Hepatocyte (in vitro differentiated cells): ENCODE measurements at places on chromosomes 2 and 18.

- H3K4me1 ChIP-seq, result no peaks in the 10 kb centered on the region
- H3K4me3 ChIP-seq, result no peak overlapping the region
- no peak for DNase-seq
Measured at GRCh38 chr2:224563537-224563936, 21.6 kb downstream of the CUL3 start.

DNA sequence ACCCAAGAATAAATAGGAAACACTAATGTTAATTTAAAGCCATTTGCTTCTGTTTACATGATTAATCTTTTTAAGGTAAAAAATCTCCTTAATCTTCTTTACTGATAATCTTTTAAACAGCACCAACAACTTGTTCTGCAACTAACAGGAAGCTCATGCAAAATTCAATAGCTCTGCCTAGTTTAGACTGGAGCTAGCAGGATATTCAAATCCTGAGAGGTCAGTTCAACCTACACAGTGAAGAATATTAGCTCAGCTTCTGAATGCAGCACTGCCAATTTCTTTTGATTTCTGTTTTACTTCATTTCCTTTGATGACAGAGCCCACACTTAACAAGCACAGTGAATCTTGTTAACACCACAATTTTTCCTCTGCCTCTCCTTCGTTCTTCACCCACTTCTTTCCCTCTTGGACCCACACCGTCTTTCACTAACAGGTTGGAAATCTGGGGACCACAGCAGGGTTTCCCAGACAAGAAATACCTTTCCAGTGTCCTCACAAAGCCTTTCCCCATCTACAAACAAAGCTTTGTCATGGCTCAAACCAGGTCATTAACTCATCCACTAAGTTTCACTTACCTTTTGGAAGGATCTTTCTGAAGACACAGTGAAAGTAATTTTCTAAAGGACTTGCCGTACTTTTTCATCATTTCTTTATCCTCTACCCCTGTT lies 109.8 kb downstream of the STK39 start:
- H3K4me1 ChIP-seq, result peaks cover 6% of the 10 kb centered on the region
- no peaks in the 10 kb centered on the region for H3K27me3 ChIP-seq
- H3K4me3 ChIP-seq, result no peak overlapping the region
- DNase-seq, result no peak
- no peaks in the 10 kb centered on the region for H3K36me3 ChIP-seq

- H3K4me3 ChIP-seq, result no peak overlapping the region
- no peak overlapping the region for H3K27ac ChIP-seq
- no peak for DNase-seq
- H3K36me3 ChIP-seq, result no peaks in the 10 kb centered on the region
- H3K4me1 ChIP-seq, result peaks cover 6% of the 10 kb centered on the region
Measured at GRCh38 chr18:55338978-55339650, 248.9 kb downstream of the TCF4 start.

- peaks cover 89% of the 10 kb centered on the region for H3K27me3 ChIP-seq
- peak overlapping the region; percentile 26 for H3K4me3 ChIP-seq
- no peak overlapping the region for H3K27ac ChIP-seq
- no peak for DNase-seq
Measured at GRCh38 chr2:20666005-20666303, 990 bp upstream of the GDF7 start.

- no peaks in the 10 kb centered on the region for H3K36me3 ChIP-seq
- no peak overlapping the region for H3K4me3 ChIP-seq
Measured at GRCh38 chr2:67790622-67791021, 272.2 kb downstream of the C1D start.

DNA sequence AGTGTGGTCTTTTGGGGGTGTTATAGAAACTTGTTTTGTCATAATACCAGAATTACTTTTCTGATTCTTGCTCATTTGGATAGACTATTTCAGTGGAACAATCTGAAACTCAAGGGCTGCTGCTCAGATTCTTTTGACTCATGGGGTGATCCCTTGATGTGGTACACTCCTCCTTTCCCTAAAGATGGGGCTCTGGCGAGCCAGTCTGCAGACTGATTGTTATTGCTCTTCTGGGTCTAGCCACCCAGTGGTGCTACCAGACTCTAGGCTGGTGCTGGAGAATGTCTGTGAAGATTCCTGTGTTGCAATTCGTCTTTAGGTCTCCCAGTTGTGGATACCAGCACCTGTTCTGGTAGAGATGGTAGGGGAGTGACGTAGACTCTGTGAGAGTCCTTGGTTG lies 4.2 kb upstream of the MARS2 start:
- no peak for DNase-seq
- H3K4me1 ChIP-seq, result peaks cover 6% of the 10 kb centered on the region
- no peaks in the 10 kb centered on the region for H3K27me3 ChIP-seq

- peaks cover 22% of the 10 kb centered on the region for H3K4me1 ChIP-seq
- H3K27me3 ChIP-seq, result no peaks in the 10 kb centered on the region
- H3K36me3 ChIP-seq, result no peaks in the 10 kb centered on the region
- H3K27ac ChIP-seq, result peak overlapping the region; percentile 97
- H3K4me3 ChIP-seq, result peak overlapping the region; percentile 28
- DNase-seq, result no peak
Measured at GRCh38 chr2:152176113-152176714, 651 bp upstream of the STAM2 start.

- peaks cover 29% of the 10 kb centered on the region for H3K4me1 ChIP-seq
- no peaks in the 10 kb centered on the region for H3K36me3 ChIP-seq
- H3K27ac ChIP-seq, result peak overlapping the region; percentile 97
- peak overlapping the region; percentile 47 for H3K4me3 ChIP-seq
- H3K27me3 ChIP-seq, result peaks cover 34% of the 10 kb centered on the region
Measured at GRCh38 chr2:74507926-74508520, 528 bp upstream of the PCGF1 start.

DNA sequence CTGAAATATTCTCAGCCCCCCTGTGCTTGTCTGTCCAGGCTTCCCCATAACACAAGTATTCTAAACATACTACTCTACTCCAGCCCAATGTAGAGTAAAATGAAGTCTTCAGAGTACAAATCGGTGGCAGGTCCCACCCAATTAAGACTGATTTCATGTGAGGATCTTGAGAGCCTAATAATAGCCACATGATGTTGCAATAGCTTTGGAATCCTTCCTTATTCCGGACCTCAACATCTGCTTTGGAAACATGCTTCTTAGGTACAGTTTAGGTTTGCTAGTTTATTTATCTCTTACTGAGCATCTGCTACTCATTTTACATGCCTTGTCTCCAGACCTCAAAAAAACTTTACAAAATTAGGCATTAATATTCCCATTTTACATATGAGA lies 207.3 kb upstream of the RAB6C start:
- no peak overlapping the region for H3K27ac ChIP-seq
- H3K4me3 ChIP-seq, result no peak overlapping the region
- peaks cover 2% of the 10 kb centered on the region for H3K27me3 ChIP-seq
- H3K4me1 ChIP-seq, result no peaks in the 10 kb centered on the region

GRCh38 chr2:190607657-190608357 lies 41.1 kb upstream of the NAB1 start:
- no peaks in the 10 kb centered on the region for H3K27me3 ChIP-seq
- H3K36me3 ChIP-seq, result no peaks in the 10 kb centered on the region
- H3K27ac ChIP-seq, result no peak overlapping the region
- no peak overlapping the region for H3K4me3 ChIP-seq
- H3K4me1 ChIP-seq, result peaks cover 20% of the 10 kb centered on the region
- DNase-seq, result no peak

- H3K4me1 ChIP-seq, result no peaks in the 10 kb centered on the region
- no peak overlapping the region for H3K4me3 ChIP-seq
- H3K27ac ChIP-seq, result no peak overlapping the region
- no peaks in the 10 kb centered on the region for H3K36me3 ChIP-seq
- no peak for DNase-seq
Measured at GRCh38 chr2:69952336-69953115, 8.9 kb downstream of the ASPRV1 start.

DNA sequence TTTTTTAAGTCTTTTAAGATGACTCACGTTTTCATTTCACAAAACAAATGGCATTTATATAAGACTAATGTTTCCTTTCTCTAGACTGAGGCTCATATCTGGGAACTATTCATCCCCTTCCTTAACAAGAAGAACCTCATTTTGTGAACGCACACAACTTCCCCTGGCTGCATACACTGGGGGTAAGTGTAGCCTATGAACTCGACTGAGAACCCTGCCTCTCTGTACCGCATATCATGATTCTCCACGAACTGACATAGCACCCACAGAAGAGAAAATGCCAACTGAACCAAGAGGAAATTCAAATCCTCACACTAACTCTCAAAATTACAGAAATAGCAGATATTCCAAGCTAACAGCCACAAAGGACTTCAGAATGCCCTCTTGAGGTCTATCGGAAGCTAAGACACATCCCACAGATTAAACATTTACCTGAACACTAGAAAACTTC lies 236.7 kb downstream of the TCF4 start:
- no peak overlapping the region for H3K4me3 ChIP-seq
- H3K36me3 ChIP-seq, result no peaks in the 10 kb centered on the region
- no peak overlapping the region for H3K27ac ChIP-seq
- no peak for DNase-seq

- no peaks in the 10 kb centered on the region for H3K4me1 ChIP-seq
- no peaks in the 10 kb centered on the region for H3K36me3 ChIP-seq
- no peak overlapping the region for H3K27ac ChIP-seq
- H3K27me3 ChIP-seq, result no peaks in the 10 kb centered on the region
Measured at GRCh38 chr2:126645211-126645618, 10.7 kb upstream of the GYPC start.

DNA sequence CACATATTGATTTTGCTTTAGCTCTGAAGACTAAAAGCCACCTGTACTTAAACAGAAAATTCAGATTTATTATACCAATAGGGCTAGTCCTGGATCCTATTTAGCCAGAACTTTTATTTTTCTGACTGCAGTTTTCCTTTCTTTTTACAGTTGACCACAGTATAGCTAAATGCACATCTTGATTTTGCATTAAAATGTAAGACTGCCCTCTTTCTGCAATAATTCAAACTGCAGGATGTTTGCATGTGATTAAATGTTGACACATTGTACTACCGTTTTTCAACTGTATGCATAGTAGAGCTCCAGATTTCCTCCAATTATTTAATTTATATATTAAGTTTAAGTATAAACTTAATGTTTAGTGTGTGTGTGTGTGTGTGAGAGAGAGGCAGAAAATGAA lies 1262.9 kb downstream of the SUCLG1 start:
- H3K36me3 ChIP-seq, result no peaks in the 10 kb centered on the region
- no peak overlapping the region for H3K4me3 ChIP-seq
- no peaks in the 10 kb centered on the region for H3K4me1 ChIP-seq
- H3K27ac ChIP-seq, result no peak overlapping the region
- DNase-seq, result peak; percentile 37

DNA sequence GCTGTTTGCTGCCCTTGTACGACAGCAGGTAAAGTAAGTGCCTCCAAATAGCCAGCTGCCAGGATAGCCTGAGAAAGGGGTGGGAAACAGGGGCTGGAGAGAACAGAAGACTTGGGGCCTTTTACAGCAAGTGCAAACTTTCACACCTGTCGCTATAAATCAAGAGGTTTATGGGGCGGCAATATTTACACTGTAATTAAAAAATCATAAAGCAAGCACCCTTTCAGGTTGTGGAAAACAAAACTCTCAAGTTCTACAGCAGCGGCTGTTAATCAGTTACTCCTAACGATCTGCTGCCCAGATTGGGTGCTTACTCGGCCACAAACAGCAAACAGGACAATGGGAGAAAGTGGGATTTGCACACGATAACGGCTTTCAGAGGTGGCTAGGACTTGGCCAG lies 359.5 kb upstream of the ETAA1 start:
- no peak overlapping the region for H3K4me3 ChIP-seq
- DNase-seq, result peak; percentile 53
- no peaks in the 10 kb centered on the region for H3K36me3 ChIP-seq
- peak overlapping the region; percentile 14 for H3K27ac ChIP-seq
- H3K4me1 ChIP-seq, result peaks cover 9% of the 10 kb centered on the region
- no peaks in the 10 kb centered on the region for H3K27me3 ChIP-seq

GRCh38 chr2:27211241-27211942 lies 449 bp upstream of the ATRAID start:
- H3K36me3 ChIP-seq, result no peaks in the 10 kb centered on the region
- peaks cover 31% of the 10 kb centered on the region for H3K4me1 ChIP-seq
- no peaks in the 10 kb centered on the region for H3K27me3 ChIP-seq

- no peak overlapping the region for H3K27ac ChIP-seq
- no peak for DNase-seq
- H3K36me3 ChIP-seq, result no peaks in the 10 kb centered on the region
- no peak overlapping the region for H3K4me3 ChIP-seq
- H3K4me1 ChIP-seq, result no peaks in the 10 kb centered on the region
Measured at GRCh38 chr18:62368100-62368499, 43.0 kb downstream of the TNFRSF11A start.

GRCh38 chr2:188751816-188752215 lies 222.4 kb upstream of the COL3A1 start:
- H3K27ac ChIP-seq, result no peak overlapping the region
- no peaks in the 10 kb centered on the region for H3K27me3 ChIP-seq
- no peak for DNase-seq

DNA sequence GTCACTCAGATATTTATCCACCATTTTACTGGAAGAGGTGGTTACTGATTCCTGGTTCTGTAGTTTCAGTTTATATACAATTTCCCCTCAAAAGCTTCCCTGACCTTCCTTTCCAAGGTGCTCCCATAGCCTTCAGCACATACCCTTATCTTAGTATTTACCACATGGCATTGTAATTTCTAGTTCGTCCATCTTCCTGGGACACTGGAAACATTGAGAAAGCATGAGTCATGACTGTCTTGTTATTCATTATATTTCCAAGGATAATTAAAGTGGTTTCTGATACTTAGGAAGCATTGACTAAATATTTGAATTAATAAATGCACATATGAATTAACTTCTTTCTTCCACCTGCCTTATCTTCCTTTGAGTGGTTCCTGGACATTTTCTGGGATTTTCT lies 203.8 kb downstream of the ETAA1 start:
- H3K4me3 ChIP-seq, result no peak overlapping the region
- H3K27me3 ChIP-seq, result no peaks in the 10 kb centered on the region
- H3K27ac ChIP-seq, result no peak overlapping the region
- no peaks in the 10 kb centered on the region for H3K36me3 ChIP-seq
- DNase-seq, result no peak

- peak; percentile 16 for DNase-seq
- no peak overlapping the region for H3K4me3 ChIP-seq
- no peaks in the 10 kb centered on the region for H3K36me3 ChIP-seq
- H3K4me1 ChIP-seq, result no peaks in the 10 kb centered on the region
- H3K27me3 ChIP-seq, result no peaks in the 10 kb centered on the region
Measured at GRCh38 chr2:203490391-203490790, 44.7 kb downstream of the RAPH1 start.

GRCh38 chr2:42568401-42569115 lies at the start of gene MTA3:
Gene MTA3 (plus strand): TSS chr2:42568632. CDS start chr2:42568746, 114 bp downstream.
- H3K36me3 ChIP-seq, result no peaks in the 10 kb centered on the region
- no peaks in the 10 kb centered on the region for H3K27me3 ChIP-seq
- peak within 1 kb of the TSS; percentile 93 for H3K4me3 ChIP-seq
- peak within 1 kb of the TSS; percentile 96 for H3K27ac ChIP-seq

DNA sequence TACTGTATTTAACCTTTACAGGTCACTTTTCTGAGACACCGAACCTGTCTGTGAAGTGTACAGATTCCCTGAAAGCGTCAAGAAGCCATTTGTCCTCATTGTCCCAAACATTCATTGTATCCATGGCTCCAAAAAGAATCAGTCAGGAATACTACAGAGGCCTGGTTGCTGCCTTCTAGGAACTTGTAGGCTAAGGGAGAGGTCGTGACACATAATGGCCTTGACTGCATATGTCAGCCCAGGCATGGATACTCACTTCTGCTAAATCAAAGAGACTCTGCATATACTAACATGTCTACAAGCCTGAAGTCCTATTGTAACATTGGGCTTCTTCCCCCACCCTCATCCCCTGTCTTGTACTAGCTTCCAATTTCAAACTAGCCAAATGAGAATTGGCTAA lies 40.2 kb downstream of the ONECUT2 start:
- no peak overlapping the region for H3K4me3 ChIP-seq
- no peak for DNase-seq
- H3K36me3 ChIP-seq, result no peaks in the 10 kb centered on the region
- no peaks in the 10 kb centered on the region for H3K4me1 ChIP-seq
